ENCODE measurements at places on chromosomes 12 and 14.

DNA sequence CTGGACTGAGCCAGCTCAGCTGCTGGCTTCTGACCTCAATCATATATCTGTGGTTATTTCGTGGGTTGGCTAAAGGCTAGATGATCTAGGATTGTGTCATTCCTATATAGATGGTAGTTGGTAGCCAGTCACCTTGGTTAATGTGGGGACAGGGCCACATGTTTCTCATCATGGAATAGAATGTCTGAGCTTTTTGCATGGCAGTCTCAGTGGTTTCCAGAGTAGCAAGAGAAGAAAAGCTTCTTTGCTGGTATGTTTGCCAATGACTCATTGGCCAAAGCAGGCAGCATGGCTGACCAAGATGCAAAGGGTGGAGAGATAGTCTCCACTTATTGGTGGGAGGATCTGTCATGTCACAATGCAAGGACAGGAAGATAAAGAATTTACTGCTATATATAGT is 746.4 kb upstream of the FLRT2 start:
- DNase-seq: no peak

GRCh38 chr14:61712137-61712536 is 16.8 kb downstream of the HIF1A start:
- no peak for DNase-seq

GRCh38 chr14:95313707-95314106 is 6.0 kb downstream of the CLMN start:
- DNase-seq: no peak

- DNase-seq: no peak
Observed at GRCh38 chr12:98697209-98697608, 52.1 kb downstream of the APAF1 start.

- DNase-seq: no peak
Observed at GRCh38 chr14:65258391-65258790, 154.1 kb upstream of the FUT8 start.

DNA sequence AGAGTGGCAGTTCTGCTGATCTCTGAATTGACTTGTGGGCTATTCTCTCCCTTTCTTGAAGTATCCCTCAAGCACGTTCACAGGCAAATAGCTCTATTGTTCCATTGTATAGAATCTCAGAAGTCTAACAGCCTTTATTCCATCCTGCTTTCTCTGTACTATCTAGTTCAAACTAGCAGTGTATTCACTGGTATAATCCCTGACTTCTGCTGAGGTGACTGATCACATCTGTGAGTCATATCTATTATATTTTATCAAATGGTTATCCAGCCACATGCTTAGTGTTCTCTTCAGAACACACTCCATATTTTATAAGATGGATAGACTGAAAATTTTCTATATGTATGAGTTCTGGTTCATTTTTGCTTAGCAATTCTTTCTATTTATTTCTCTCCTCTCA is 866.1 kb downstream of the C12orf50 start:
- DNase-seq: no peak

DNA sequence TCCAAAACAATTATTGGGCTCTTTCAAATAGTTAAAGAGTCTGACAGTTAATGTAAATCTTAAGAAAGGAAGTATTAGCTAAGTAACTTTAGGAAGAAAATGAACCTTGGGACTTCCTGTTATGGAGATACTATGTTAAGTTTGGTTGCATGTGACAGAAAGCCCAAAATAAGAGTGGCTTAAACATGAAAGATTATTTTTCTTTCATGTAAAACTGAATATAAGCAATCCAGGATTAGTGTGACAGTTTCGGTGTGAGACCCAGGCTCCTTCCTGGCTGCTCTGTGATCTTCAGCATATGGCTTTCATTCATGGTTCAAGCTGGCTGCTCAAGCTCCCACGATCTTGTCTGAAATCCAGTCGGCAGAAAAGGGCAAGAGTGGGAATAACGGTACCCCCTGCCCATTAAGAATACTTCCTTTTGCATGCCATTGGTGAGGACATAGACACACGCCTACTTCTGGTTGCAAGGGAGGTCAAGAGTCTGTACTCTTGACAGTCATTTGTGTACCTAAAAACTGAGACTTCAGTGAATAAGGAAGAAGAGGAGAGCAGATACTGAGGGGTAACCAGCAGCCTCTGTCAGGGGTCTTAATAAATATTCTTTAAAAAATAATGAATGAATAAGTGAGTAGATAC is 2.2 kb upstream of the RPAP3 start:
- no peak for DNase-seq

DNA sequence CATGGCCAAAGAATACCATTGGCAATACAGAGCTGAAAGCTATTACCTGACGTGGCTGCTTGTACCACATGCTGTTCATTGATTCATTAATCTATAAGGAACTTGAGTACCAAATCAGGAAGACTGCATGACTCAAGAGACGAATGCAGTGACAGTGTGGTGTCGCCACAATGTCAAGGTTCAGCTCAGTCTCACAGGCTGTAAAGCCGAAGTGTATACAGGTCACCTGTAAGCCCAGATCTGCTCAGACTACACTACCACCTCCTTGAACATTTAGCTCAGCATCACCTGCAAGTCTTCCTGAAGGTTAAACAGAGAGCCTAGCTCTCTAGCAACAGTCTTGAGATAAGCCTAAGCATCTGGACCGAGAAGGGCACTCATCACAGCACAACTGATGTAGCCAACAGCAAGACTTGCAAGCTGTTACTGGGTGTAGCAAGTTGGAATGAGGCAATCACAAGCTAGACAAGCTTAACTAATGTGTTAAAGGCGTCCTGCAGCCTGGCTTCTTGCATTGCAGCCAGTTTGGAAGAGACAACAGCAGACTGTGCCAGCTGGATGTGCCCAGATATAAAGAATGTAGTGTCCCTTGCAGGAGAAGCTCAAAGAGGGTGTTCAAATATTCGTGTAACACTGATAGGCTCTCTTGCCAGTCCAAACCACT is 21.0 kb downstream of the TMTC1 start:
- DNase-seq: no peak

DNA sequence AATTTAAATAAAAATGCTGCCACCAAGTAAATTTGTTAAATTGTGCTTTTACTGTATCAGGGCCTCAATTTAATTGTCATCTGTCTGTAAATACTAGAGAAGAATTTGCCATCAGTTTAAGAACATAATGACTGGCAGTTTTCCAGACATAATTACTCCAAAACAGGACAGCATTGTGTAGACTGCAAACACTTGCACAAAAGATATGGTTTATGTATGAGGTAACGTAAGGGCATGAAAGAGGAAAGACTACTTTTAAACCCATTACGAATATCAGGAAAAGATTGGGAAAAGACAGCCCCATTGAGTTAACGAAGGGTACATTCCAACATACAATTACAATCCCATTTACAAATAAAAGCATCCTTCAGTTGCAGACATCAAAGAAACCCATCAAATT is 59.8 kb upstream of the KRR1 start:
- no peak for DNase-seq

DNA sequence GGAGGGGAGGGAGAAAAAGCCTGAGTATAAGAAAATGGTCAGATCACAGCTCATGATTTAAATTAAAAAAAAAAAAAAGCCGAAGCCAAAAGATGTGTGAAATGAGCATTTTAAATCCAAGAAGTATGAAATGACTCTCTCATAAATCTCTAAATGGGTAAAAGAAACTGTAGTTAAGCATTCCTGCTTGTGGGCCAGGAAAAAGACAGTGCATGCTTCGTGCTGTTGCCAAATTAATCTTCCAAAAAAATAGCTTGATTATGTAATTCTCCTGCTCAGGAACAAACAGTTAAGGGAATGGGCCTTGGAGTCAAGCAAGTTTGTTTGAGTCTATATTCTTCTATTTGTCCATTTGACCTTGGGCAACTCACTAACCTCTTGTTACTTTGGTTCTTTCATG is 325.4 kb upstream of the SEL1L start:
- no peak for DNase-seq

GRCh38 chr12:53830631-53831030 is 78.9 kb upstream of the CISTR start:
- no peak for DNase-seq

DNA sequence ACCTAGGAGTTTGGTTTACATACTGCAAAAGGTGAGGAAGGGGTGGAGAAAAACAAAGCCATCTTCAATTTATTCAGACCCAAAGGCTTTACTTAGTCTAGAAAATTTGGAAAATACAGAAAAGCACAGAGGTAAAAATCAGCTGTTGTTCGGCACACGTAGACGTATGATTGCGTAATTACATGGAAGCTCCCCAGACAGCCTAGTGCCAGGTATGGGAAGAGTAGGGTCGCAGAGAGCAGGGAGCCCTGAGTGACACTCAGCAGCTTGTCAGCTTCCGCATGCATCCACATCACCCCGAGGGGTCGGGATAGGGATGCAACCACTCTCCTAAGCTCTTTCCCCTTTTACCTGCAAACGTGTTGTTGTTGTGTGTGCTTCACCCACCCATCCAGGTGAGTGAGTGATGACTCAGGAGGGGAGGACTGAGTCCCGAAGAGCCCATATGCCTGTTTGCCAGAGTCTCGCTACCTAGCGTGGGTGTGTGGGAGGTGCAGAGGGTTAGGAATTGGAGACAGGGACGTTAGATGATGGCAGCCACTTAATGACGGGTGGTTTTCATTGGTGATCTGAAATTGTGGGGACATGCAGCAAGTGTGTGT is 20.1 kb downstream of the PIWIL1 start:
- no peak for DNase-seq

GRCh38 chr12:60926256-60926655 is 1330.4 kb downstream of the SLC16A7 start:
- no peak for DNase-seq

DNA sequence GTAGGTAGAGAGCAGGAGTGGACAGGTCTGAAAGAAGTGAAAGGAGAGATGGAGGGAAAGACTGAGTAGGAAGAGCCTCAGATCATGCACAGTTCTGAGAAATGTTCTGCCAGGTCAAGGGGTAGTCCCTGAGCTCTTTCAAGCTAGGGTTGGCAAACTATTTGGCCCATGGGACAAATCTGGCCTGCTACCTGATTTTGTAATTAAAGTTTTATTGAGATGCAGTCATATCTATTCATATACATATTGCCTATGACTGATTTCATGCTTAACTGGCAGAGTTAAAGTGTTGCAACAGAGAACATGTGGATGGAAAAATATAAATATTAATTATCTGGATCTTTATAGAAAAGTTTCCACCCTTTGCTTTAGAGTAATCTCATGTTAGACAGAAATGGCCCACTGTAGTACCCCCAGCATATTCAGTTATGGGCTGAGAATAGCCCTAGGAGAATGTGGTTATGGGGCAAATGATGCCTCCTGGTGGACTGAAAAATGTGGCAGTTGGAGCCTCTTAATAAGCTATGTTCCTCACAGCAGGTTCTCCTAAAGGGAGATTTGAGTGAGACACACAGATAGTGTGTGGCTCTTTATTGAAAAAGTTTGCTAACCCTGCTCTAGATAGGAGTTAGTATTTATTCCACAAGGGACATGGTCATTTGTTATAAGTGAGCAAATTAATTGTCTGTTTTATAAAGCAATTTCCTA is 476.9 kb downstream of the LRIG3 start:
- DNase-seq: peak; percentile 38

GRCh38 chr14:69152902-69153151 is at the start of gene DCAF5:
DCAF5 (minus strand) TSS chr14:69153119; CDS start chr14:69152978, 141 bp downstream.
- DNase-seq: peak; percentile 91

- DNase-seq: no peak
Observed at GRCh38 chr12:62736596-62736995, 198.4 kb downstream of the PPM1H start.

DNA sequence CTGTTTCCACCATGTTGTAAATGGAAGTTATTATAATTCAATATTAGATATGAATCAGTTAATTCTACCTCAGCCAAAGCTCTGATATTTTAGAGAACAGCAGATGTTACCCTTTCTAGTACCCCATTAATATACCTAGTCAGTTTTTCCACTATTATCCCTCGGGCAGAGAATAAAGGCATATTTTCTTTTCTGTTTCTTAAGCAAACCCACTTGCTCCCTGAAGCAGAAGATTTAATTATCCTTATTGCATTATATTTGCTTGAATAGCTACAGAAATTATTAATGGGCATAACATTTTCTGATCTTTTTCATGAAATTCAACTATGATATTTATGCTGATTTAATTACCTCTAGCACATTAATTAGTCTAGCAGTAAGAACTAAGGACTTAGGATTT is 832.9 kb upstream of the FBXO33 start:
- DNase-seq: no peak

DNA sequence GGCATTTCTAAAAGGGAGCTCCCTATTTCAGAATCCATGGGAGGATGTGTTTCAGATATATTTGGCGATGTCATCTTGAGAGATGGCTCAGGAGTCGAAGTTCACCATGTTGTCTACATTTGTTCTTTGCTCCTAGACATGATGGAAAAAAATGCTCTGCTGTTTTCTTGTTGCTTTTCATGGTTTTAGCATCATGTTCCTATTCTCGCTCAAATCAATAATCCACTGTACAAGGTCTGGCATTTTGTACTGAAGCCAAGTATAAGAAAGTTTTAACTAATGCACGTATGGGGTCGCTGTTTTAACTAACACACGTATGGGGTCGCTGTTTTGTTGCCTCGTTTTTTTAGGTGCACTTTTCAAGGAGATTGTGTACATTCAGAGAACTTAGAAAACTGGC is 60.9 kb downstream of the PLXNC1 start:
- no peak for DNase-seq

DNA sequence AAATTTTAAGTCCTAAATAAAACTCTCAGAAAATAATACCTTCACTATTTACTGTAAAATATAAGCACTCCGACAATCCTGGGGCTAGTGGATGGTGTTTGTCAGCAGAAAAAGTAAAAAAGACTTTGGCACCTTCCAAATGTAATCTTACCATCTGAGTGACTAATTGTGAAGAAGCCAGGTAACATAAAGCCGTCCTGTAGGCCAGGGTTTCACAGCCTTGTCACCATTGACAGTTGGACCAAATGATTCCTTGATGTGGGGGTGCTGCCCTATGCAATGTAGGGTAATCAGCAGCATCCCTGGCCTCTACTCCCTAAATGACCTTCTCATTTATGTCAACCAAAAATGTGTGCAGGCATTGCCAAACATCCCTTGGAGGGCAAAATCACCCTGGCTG is 87.2 kb downstream of the CAPZA3 start:
- no peak for DNase-seq

- DNase-seq: no peak
Observed at GRCh38 chr12:57770734-57771133, 1.2 kb downstream of the METTL1 start.

- no peak for DNase-seq
Observed at GRCh38 chr12:121618659-121619233, 7.6 kb upstream of the ORAI1 start.

- DNase-seq: no peak
Observed at GRCh38 chr12:127209318-127209717, 1057.7 kb upstream of the TMEM132C start.

- DNase-seq: no peak
Observed at GRCh38 chr12:44369998-44370397, 506.1 kb downstream of the NELL2 start.

GRCh38 chr14:36105401-36105800 is 71.1 kb downstream of the PTCSC3 start:
- DNase-seq: no peak

DNA sequence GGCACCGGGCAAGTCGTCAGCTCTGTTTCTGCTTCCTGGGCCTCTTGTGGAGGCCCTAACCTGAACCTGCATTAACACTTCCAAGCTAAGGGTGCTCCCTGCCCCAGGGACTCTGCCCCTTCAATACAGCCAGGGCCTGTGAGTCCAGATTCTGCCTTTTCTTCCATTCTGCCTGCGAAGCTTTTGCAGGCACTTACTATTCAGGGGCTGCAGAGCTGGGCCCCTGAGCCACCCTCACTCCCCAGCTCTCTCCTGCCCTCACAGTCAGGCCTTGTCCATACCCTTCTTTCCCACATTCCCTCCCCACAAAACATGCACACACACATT is 101.1 kb downstream of the ZFP36L1 start:
- no peak for DNase-seq
